Cortex of kidney (tissue), 1 donor: ENCODE measurements at places on chromosomes 1 and 21.

DNA sequence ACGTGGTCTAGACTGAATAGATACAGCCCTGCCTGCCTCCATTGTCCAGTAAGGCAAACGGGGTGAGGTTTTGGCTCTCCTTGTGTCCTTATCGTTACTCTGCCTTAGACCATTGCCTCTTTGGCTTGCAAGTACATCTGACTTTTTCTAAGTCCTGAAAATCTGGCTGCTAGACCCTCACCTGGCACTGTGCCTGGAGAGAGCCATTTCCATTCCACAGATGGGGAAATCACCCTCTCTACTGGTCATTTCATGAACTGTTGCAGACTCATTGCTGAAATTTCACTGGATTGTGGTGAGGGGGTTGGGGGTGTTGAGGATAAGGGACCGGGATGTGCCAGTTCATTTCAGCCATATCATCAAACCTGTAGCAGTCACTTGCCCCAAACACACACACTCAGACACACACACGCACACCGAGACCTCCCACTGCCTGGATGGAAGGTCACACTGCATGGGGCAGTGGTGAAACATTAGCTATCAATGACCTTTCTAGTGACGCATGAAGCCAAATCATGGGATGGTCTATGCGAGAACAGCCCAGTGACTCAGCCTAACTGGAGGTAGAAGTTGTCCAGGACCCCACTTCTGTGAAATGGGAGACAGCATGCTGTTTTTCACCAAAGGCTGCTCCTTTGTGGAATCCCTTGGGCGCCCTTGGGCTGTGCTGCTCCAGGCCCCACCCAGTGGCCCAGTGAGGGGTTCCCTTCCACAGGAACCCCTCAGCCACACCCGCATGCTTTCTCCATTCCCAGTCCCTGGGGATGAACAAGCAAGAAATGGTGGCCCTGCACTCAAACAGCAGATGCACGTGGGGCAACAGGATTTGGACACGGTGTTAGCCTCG is 34.9 kb upstream of the VASH2 start:
- DNase-seq = no peak

DNA sequence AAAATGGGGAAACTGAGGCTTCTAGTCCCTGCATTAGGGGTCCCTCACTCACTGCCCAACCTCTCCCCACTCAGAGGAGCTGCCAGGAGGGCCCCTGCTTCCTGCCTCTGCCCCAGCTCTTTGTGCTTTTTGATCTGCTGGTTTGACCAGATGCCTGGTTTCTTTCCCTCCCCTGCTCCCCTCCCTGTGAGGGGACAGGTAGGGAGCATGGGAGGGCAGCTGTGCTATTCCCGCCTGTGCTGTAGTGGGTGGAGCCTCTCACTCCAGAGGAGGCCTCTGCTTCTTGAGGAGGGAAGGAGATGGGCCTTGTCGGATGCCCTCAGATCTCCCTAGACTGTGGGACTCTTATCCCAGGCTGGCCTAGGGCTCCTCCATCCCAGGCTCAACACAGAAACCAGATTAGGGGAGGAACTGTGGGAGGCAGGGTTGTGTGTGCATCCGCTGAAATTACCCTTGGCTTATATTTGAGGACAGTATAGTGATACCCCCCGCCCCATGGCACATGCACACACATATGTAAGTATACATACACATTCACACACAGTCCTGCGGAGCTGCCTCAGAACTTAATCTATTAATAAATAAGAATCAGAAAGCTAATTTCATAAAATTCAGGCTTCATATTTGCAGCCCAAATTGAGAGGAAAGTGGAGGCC is 4.6 kb downstream of the BOLA1 start:
- no peak for DNase-seq

DNA sequence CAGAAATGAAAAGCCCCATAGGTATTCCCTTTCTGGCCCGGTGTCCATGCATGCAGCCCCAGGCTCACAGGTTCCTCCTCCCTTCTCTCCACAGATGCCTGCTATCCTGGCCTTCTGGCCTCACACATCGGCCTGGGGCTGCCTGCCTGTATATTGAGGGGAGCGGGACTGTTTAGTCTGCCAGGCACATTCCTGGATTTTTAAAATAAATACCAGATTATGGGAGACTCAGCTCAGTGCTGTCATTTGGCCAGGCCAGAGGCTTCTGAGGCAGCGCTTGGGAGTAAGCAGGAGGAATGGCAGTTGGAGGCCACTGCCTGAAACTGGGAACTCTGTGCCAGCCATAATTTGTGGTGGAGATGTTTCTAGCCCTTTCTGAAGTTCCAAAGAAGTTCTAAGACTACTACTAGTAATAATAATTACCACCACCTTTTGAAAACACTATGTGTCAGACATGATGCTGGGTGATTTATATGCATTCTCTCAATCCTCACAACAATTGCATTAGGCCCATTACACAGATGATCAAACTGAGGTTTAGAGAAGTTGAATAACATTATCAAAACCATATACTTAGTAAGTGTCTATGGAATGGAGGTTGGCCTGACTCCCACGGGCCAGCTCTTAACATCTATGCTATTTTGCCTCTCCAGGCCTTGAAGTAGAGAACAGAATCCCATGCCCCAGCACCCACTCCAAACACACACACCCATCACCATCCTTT is 107.6 kb downstream of the PLXNA2 start:
- no peak for DNase-seq

DNA sequence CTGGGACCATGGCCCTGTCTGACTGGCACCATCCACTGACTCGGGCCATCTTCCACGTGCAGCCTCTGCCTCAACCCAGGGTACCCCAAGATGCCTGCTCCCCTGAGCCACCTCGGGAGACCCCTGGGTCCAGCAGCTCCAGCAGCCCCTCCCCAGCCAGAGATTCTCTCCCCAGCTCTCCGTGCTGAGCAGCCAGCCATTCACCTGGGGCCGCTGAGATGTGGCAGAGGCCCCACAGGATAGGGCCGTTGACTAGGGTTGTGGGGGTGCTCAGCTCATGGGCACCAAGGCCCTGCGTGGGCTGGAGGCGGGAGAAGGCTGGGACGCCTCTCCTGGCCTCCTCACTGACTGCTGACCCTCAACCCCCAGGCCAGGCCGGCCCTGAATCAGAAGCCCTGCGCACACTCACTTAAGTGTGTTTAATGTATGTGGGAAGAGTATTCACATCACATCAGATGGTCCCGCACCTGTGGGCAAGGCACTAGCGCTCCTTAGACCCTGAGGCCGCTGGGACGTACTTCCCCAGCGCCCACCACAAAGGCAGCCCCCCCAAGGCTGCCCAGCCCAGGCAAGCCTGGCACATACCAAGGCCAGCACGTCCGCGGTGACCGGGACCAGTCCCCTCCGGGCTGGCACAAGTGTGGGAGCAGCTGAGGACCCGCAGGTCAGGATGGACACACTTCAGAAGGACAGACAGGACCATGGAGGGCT is 27.8 kb downstream of the SLC19A1 start:
- no peak for DNase-seq

- DNase-seq = no peak
Observed at GRCh38 chr1:31834501-31834900, 18.7 kb upstream of the SPOCD1 start.

DNA sequence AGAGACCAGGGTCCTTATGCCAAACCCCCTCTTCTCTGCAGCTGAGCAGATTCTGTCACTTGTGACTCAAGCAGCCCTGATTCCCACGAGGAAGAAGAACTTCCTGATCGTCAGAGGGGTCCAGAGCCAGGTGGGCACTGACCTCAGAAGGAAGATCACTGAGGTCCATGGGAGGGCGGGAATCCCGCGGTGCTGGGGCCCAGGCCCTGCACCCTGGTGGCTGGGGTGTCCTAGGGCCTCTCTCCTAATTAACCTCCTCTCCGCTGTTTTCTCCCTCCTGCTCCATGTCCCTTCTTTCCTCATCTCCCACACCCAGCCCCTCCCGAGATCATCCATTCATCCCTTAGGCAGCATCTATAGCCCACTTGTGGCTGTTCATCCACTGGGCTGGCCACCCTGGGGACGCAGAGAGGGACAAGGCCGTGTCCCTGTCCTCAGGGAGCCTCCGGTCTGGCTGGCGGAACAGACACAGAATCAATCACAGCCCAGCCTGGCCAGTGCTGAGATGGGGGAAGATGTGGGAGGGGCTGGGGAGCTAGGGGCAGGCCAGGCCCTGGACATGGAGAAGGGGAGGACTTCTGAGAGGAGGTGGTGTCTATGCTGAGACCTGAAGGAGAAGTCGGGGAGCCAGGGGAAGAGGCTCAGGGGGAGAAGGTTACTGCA is 638.3 kb downstream of the MATN1 start:
- no peak for DNase-seq

DNA sequence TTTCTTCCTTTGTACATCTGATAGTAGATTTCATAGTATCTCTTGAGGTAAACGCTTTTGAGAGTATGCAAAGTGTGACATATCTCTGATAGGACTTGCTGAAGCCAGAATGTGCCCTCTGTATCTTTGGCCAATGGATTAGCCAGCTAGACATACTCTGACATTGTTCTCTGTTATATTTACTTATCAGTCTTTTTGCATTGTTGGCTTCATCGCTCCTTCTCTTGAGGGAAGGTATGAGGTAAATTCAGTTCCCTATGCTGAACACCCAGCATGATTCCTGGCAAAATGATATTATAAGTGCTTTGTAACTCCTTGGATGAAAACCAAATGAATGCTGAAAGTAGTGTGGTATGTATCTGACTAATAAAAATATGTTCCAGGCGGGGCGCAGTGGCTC is 163.2 kb upstream of the CACYBP start:
- DNase-seq = no peak

DNA sequence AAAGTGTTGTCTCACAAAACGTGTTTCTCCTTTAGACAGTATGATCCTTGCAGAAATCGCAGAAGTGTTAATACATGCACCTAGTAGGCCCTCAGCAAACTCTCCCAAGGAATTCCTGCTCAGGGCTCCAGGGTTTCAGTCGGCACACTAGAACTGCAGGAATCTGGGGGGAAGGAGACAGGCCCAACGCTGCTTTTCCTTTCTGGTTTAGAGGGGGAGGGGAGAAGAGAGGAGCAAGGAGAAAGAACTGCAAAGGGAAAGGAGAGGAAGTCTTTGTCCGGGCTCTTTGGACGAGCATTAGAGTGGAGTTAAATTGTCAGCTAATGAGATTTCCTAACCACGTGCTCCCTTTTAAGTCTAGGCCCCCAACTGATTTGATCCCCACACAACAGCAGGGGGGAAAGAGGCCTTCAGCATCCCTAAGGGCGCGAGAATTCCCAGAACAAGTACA is 103.7 kb upstream of the SOD1 start:
- DNase-seq = no peak

- no peak for DNase-seq
Observed at GRCh38 chr21:35095859-35096291, 46.8 kb upstream of the RUNX1 start.

GRCh38 chr21:28334407-28334806 is 658.3 kb downstream of the LTN1 start:
- no peak for DNase-seq

DNA sequence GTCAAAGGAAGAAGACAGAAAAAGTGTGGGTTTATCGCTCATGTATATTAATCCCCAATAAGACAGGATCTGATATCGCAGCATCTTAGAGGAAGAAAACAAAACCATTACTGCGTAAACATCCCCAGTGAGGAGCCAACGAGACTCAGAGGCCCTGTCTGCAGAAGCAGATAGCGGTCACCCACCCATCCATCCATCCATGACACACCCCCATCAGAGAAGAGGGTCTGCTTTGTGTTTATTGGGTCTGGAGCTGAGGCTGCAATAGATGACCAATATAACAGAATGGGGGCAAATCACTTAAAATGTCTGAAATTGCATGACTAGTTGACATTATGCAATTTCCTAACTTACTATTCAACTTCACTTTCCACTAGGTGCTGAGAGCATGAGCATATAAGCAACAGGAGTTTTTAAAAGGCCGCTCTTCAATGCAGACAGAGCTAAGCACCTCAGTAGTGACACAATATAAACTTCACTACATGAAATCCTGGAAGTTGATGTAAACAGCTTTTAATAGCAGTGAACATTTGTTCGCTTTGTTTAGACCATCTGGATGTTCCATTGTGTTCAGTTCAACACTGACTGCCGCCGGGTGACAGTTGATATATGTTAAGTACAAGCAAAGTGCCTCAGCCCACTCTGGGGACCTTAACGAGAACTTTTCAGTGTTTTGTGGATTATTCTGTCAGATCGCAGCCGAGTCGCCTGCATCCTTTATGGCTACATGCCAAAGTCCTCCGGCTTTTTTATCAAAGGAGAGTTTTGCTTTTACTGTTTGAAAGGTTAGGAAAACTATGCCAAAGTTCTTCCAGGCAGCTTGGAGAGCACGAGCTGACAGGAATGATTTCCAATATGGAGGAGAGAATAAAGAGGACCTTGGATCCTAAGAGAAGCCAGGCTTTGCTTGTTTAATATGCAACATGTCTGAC is 167.5 kb downstream of the ZNF281 start:
- DNase-seq = no peak

DNA sequence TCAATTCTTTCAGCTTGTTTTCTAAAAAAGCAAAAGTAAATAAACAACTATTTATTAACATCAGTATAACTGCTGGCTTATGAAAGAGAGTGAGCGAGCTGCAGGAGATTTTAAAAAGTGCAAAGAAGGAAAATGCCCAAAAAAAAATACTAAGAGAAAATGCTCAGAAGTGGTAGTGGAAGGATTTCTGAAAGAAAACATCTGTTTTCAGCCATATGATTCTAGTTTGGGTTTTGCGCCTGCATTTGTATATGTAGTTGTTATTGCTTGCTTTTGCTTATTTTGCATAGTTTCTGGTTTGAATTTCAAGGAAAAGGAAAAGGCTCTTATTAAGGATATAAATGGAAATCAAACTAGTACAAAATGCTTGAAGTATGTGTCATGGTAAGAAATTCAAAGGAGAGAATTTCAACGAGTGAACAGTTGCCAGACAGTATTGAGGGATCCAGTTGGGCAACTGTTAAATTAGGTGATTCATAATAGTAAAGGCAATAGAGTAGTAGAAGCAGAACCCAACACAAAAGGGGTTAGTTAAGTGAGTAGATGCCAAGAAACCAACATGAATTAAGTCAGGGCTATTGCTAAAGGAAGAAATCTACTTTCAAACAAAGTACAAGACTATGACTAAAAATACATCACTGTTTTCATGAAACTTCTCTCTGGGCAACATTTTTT is 1.2 kb downstream of the GBP5 start:
- DNase-seq = no peak

DNA sequence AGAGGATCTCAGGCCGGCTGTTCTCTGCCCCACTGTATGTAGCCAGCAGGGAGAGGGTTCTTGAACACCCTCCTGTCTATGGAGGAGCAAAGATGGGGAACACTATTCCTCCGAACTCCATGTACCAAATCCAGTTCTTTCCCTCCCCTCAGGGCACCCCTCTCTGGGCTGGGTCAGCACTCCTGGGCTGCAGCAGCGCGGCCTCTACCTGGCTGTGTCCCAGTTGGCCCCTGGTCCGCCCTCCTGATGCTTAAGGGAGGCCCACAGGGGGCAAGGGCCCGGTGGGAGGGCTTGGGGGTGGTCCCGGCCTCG is 471 bp upstream of the ADPRS start:
- no peak for DNase-seq
